ENCODE measurements at places on chromosomes 7 and 10.

GRCh38 chr10:132386419-132386831, 10.6 kb upstream of the PWWP2B start:
- DNase-seq: no peak

DNA sequence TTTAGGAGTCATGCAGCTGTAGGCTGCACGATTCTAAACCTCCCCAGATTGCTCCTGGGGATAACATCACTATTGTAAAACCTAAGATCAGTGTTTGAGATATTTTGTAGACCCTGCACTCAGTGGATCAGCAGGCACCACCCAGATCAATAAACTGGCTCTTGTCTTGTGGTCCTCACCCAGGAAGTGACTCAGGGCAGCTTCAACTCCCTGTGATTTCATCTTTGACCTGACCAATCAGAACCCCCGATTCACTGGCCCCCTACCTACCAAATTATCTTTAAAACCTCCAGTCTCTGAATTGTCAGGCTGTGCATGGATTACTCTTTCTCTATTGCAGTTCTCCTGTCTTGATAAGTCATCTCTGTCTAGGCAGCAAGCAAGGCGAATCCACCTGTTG, 25.7 kb downstream of the ARL5B start:
- no peak for DNase-seq

DNA sequence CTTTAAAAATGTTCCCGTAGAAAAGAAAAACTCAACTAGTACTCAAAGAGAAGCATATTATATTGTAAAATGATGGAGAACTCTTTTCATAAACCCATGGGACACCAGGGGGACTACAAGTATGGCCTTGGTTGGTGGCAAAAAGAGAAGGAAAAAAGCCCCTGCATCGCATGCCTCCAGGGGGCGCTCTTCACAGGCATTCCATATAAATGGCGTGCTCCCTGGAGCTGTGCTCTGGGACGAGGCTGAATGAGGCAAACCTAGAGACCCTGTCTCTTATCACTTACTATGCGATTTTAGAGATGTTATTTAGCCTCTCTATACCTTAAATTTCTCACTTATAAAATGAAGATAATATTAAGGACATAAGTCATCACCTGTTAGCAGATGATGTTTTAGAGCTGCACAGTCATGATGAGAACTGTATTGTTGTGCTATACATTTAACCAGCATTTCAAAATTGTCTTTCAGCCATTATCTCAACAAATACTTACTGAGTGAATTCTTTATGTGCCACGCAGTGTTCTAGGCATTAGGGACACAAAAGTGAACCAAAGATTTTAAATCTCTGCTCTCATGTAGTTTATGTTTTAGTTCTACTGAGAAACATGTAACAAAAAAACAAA, 105.8 kb downstream of the ARHGAP21 start:
- peak; percentile 12 for DNase-seq

DNA sequence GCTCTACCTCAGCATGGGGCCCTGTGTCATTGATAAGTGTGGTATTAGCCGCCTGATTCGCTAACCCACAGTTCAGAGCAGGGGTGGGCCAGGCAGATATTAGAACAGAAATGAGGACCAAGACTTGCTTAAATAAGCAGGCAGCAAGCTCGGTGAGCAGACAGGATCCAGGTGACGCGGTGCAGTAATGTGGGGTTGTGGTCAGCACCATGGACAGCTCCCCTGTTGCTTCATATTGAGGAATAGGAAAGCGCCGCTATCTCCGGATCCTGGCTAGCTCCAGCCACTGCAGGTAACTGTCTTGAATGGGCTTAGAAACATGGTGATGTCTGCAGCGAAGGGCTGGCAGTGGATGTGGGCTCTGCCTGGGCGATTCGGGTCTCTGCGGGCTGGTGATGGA, 51.3 kb upstream of the GPR26 start:
- peak; percentile 4 for DNase-seq

DNA sequence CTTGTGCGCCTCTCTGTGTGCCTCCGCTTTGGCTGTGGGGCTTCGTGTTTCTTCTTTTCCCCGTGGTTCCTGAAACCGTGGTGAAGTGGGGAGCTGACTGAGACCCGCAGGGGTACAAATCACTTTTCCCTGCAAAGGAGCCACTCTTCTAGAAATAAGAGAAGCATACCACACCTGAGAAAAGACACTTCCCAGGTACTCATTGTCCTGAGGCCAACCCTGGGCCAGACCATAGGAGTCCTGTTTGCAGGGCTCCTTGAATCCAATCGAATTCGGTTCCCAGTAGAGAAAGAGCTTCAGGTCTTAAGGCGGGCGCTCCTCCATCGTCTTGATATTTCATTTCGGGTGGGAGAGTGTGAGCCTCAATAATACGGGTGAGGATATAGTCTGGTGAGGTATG, 32.4 kb upstream of the ZNF273 start:
- no peak for DNase-seq

DNA sequence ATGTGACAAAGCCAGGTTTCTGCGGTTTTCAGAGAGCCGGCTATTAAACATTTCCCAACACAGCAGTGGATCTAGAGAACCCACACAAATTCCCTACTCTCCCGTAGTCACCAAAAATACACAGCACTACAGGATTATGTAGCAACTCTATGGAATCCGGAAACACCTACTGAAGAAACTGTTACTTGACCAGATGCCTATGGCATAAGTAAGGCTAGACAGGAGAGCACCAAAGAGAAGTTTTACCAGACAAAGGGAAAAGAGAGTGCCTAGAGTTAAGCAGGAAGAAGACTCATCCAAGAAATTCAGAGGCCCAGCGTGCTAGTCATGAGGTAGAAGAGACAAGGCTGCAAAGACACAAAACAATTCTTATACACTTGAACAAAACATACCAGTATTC, 321.1 kb downstream of the PARD3 start:
- DNase-seq: no peak

GRCh38 chr10:34880817-34881216, 65.7 kb upstream of the PARD3 start:
- DNase-seq: no peak
